Amygdala (tissue), 56 donors: ENCODE measurements at places on chromosomes 5 and 9.

- no peak for DNase-seq
Observed at GRCh38 chr9:38652044-38652443, 31.6 kb upstream of the ANKRD18A start.

- no peak for DNase-seq
Observed at GRCh38 chr9:19124430-19124793, 2.9 kb downstream of the PLIN2 start.

DNA sequence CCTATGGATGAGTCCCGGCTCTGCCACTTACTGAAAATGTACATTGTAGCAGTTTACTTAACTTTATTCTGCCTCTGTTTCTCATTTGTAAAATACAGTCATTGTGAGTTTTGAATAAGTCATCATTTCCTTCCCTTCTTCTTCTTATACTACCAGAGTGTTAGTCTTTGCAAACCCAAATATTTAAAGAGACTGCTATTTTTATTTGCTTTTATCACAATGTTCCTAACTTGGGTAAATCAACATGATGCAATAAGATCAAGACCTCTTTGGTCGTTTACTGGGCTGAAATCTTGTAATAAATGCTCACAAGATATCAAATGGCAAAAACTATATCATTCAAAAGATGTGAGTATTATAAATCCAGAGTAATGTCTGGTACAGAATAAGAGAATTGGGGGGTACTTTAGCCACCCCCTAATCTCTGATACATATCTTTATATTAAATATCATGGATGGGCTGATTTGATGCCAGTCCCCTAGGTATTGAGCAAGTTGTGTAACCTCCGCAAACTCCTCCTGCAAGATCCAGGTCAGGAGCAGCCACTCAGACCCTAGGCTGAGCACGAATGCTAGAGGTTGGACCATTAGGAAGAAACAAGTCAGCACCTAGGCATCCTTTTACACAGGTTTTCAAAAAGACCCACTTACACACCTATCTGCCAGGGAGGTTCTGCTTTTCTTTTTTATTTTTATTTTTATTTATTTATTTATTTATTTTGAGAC lies 13.3 kb upstream of the GLDC start:
- DNase-seq = no peak

- no peak for DNase-seq
Observed at GRCh38 chr9:133060417-133060841, 1.4 kb upstream of the CEL start.

- DNase-seq = no peak
Observed at GRCh38 chr9:109812818-109813281, 32.9 kb downstream of the PALM2AKAP2 start.
